ENCODE measurements at places on chromosomes 3 and 15. TPM values are rescaled to one million over a fixed set of nuclear protein-coding genes. Genes with fewer than 3 reads are reported as not detected.

The TLR9 gene
- total RNA-seq: not detected

- no peak for DNase-seq
Measured at GRCh38 chr15:81294516-81294880, 29.4 kb downstream of the STARD5 start.

The DISP2 gene
- total RNA-seq: 0.87 TPM

DNA sequence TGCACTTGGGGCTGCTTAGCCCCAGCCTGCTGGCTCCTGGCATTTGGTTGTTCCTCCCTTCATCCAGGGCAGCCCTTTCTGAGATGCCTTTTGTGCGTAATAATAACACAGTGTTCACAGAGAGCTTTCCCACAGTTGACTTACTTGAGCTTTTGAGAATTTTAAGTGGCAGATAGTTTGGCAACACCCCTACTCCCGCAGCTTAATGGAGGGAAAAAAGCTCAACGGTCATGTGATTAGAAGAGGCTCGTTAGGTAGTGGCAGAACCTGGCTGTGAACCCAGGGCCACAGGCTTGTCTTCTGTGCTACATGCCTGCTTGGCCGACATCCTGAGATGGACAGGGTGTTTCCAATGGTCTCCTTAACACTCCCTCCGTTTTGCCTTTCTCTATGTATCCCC is 4.7 kb downstream of the KBTBD13 start:
- no peak for DNase-seq

The PP2D1 gene
- not detected for total RNA-seq

DNA sequence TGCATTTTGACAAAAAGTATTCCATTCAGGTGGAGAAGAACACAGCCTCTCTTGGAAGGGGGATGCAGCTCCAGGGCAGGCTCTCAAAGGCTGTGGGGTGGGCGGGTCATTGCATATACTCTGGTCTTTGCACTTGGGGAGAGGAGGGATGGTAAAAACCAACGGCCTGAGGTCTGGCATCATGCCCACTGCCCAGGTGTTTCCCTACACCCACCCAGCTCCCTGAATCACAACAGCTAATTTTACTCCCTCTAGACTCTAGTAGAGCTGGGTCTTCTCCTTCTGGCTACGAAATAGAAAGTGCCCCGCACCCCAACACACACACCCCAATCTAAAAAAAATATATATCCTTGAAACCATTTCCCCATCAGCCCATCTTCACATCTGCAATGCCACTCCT is 1.0 kb downstream of the MYLK start:
- no peak for DNase-seq

The MST1R gene
- 39.0 TPM for total RNA-seq

The RARB gene
- total RNA-seq: not detected

DNA sequence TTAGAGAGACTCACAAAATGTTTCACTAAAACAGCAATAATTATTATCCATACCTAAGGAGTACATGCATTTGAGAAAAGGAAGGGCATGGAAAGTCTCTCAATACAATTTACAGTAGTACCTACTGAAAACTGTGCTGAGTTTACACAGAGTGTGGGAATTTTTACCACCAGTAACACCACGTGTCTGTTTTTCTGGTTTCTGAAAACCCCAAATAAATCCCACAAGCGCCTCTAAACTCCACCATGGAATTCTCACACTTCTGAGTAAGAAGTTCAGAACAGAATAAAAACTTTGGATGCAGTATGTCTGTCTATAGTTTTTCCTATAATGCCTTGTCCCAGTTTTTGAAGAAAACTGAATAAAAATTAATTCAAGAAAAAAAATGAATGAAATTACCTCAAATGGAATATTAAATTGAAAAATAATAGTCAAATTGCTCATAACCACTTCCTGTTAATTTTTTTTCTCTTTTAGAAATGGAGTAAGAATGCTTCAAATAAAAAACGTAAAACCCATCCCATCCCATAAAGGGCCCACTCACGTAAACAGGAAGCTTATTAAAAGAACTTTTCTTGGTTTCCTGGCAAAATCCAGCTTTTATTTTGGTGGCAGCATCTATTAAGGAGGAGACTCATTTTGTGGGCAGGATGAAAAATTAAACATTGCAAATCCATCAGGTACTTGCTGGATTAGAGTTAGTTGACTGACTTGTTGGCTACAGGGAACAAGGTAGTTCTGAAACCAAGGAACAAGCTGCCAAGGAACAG is 378.1 kb downstream of the TIGIT start:
- DNase-seq: no peak

The IQCF5 gene
- total RNA-seq: not detected

- DNase-seq: no peak
Measured at GRCh38 chr15:70556779-70557178, 206.6 kb downstream of the UACA start.

The GPR62 gene
- not detected for total RNA-seq

DNA sequence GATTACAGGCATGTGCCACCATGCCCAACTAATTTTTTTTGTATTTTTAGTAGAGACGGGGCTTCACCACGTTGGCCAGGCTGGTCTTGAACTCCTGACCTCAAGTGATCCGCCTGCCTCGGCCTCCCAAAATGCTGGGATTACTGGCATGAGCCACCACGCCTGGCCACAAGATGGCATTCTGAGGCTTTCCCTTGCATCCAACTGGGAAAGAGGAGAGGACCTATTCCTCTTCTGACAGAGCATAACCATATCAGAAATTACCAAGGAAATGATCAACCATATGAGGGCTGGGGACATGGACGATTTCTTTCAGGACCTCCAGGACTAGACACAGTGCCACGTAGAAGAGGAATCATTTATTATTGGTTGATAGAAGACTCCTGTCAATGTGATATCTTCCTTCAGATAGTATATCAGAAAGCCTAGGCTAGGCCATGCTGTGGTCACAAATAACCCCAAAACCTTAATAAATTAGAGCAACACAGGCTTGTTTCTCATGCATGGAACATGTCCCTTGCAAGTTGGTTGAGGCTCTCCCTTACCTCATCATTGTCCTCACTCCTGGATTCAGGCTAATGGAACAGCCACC is 372.3 kb upstream of the IL12A start:
- DNase-seq: peak; percentile 78

GRCh38 chr15:63231706-63232105 is 42.3 kb downstream of the RAB8B start:
- no peak for DNase-seq

- no peak for DNase-seq
Measured at GRCh38 chr3:131786386-131786785, 248.4 kb downstream of the CPNE4 start.

The PARP14 gene
- 21.8 TPM for total RNA-seq

The CYP1A2 gene
- total RNA-seq: not detected

The QRICH1 gene
- 90.2 TPM for total RNA-seq

DNA sequence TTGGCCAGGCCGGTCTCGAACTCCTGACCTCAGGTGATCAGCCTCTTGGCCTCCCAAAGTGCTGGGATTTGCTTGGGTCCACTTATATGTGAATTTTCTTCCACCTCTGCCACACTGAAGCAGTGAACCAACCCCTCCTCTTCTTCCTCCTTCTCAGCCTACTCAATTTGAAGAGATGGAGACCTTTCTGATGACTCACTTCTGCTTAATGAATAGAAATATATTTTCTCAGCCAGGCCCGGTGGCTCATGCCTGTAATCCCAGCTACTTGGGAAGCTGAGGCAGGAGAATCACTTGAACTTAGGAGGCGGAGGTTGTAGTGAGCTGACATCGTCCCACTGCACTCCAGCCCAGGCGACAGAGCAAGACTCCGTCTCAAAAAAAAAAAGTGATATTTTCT is 46.8 kb upstream of the GATM start:
- peak; percentile 60 for DNase-seq

The ACKR4 gene
- total RNA-seq: not detected

DNA sequence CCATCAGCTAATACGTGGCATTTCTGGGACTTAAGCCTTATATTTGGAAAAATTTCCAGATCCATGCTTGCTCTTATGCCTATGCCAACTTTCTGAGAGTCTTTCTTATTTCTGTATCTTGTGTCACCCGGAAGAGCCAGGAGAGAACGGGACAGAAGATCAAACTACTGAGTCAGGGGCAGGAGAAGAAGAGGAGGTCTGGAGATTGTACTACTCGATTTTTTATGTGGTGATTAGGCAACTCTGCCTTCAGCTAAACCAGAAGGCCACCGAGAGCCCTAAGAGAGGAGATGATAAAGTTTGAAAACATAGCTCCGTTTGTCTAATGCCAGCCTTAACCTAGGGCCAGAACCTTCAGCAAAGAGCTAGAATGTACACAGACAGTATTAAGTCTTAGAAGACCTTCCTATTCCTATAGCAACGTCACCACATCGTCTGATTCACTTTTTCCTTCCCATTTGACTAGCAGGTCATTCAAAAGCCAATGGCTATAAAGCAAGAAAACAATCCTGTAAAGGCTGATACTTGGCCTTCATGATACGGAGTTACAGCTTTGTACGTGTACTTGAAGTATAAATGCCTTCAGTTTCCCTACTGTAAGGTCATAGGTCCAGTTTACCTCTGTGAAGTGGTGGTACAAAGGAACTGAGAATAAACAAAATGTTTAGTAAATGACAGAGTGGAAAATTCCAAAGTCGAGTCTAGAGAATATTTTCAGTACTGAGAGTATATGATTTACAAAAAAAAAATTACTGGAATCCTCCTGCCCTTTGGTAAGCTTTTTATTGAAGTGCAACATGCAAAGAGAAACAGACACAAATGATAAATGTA is 96.1 kb upstream of the ICE2 start:
- no peak for DNase-seq

DNA sequence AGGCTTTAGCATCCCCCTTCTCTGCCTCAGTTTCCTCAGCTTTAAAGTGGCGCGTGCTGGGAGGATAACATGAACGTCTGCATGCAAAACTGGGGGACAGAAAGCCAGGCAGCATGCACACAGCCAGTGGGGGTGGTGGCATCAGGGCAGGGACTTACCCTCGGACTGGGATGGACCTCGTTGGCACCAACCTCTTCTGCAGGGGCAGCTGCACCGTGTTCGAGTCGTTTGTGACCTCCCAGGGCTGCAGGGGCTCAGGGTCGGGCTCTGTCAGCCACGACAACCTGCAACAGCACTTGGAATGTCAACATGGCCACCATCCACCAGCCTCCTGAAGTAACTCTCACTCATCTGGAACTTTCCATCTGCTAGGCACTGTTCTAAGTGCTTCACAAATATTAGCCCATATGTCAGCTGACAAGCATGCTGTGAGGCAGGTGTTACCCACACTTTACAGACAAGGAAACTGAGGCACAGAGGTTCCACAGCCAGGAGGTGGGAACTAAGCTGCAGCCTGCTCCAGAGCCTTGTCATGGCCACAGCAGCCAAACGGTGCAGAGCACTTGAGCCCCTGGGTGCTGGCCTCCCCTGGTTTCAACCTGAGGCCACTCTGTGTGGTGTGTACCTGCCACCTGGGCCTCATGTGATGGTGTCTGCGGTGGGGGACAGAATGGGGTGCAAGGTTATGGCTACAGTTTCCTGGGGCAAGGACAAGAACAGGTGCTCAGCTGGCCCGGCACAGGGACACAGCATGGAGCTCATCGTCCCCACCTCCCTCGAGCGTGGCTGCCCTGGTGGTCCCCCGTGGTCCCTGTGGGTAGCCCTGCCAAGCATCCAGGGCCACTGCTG is 6.7 kb downstream of the C3orf22 start:
- DNase-seq: no peak

GRCh38 chr3:190912736-190913135 is 50.2 kb upstream of the GMNC start:
- DNase-seq: peak; percentile 53

DNA sequence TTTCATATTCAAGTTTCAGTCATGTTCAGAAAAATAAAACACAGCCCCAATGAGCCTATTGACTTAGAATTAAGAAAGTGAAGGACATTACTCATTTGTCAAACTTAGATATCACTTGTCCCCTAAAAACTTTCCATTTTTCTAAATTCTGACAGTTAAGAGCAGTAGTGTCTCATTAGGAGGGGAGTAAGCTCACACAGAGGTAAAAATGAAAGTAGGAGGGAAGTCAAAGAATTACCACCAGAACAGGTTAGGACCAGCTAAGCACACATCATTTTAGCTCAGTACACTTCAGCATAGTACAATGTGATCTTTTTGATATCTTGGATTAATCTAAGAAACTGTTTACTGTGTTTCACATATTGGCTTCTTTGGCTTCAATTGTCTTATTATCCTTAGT is 64.3 kb downstream of the OSTN start:
- no peak for DNase-seq

DNA sequence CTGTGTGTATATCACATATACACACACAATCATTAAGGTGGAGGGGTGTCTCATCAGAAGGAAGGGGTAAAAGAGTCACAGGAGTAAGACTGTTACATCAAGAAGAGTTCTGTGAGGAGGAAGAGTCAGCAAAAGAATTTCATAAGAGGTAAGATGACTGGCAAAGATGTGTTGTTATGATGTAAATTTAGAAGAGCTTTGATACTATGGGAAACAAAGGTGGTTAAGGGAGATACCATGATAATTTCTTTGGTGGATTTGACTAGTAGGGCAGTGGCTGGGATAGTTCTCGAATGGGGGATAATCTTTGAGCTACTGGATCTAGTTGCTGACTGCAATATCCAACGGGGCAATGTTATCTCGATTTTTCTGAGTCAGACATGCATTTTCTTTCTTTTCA is 61.6 kb downstream of the STAG1 start:
- no peak for DNase-seq

DNA sequence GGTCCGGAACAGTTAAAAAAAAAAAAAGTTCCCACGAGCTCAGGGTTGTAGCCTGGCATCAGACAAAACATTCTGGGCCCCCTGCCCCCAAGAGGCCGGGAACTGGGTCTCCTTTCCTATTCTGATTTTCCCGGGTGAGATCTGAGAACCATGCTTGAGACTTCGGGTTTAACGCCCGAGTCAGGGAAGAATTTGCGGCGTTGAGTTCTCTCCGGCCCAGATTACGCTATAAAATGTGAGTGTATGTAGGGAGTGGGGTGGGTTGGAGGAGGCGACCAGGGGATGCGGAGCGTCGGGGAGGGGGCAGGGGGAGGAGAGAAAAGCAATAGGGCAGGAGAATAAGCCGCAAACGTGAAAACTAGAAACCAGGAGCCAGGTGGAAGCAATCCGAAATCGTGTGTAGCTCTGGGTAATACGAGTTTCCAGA is 2.7 kb downstream of the ZIC1 start:
- DNase-seq: no peak

The TMEM158 gene
- 82.9 TPM for total RNA-seq

DNA sequence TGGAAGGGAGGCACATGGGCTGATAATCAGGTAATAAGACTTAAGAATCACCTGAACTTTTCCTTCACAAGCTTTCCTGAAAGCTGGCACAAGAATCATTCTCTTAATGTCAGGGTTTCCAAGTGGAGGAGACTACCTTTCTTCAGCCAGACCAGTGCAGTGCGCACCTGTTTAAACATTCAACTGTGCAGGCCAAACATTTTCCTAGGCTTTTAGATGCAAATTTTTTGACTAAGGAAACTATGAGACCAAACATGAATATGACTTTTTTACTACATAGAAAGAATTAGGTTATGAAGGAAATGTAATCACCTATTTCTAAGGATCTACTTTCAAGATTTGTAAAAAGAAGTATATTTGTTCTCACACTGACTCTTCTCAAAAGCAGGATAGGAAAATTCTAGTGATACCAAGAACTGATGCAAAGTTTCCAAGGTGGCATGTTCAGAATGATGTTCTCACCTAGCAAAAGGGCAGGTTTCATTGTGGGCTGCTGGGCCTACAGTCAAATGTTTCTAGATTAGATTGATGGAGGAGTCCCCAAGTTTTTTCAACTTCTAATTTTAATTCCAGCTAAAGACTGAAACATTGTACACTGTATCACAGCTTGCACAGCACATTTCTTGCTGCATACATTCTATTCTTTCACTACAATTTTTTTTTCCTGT is 339.1 kb downstream of the TIGIT start:
- DNase-seq: no peak
